ENCODE measurements at places on chromosomes 6 and 20.

DNA sequence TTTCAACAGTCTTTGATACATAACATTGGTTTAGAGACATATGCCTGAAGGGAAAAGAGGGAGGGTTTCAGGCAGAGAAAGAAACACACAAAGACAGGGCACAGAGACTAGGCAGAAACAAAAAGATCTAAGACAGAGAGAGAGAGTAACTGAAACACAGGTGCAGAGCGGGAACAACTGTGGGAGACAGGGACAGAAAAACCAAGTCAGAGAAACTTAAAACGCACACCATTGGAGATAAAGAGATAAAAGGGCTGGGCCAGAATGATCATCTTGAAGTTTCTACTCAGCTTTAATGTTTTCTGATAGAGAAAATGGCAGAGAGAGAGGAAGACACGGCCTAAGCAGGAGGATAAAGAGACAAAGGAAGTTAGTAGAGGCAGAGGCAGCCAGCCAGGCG, 11.8 kb downstream of the UNC5CL start:
- H3K36me3 ChIP-seq: no peaks in the 10 kb centered on the region
- H3K27ac ChIP-seq: peak overlapping the region; percentile 85
- H3K27me3 ChIP-seq: no peaks in the 10 kb centered on the region
- H3K4me1 ChIP-seq: peaks cover 4% of the 10 kb centered on the region
- peak overlapping the region; percentile 44 for H3K4me3 ChIP-seq

- no peak overlapping the region for H3K4me3 ChIP-seq
- no peaks in the 10 kb centered on the region for H3K4me1 ChIP-seq
- DNase-seq: no peak
- H3K27ac ChIP-seq: no peak overlapping the region
- H3K27me3 ChIP-seq: no peaks in the 10 kb centered on the region
Observed at GRCh38 chr6:114432400-114432799, 89.6 kb upstream of the HS3ST5 start.

GRCh38 chr6:140041056-140041455, 666.6 kb upstream of the CITED2 start:
- H3K27me3 ChIP-seq: no peaks in the 10 kb centered on the region
- no peaks in the 10 kb centered on the region for H3K36me3 ChIP-seq
- DNase-seq: no peak

- no peaks in the 10 kb centered on the region for H3K4me1 ChIP-seq
- no peaks in the 10 kb centered on the region for H3K27me3 ChIP-seq
- H3K36me3 ChIP-seq: no peaks in the 10 kb centered on the region
- H3K4me3 ChIP-seq: no peak overlapping the region
- H3K27ac ChIP-seq: no peak overlapping the region
Observed at GRCh38 chr6:130578713-130579112, 212.9 kb downstream of the TMEM200A start.

GRCh38 chr20:1493536-1493935, 2.3 kb upstream of the SIRPB2 start:
- no peaks in the 10 kb centered on the region for H3K4me1 ChIP-seq
- no peaks in the 10 kb centered on the region for H3K36me3 ChIP-seq

GRCh38 chr6:43428112-43428570, 800 bp downstream of the ABCC10 start:
- DNase-seq: no peak
- H3K27ac ChIP-seq: peak overlapping the region; percentile 42
- H3K4me1 ChIP-seq: peaks cover 6% of the 10 kb centered on the region
- H3K27me3 ChIP-seq: no peaks in the 10 kb centered on the region
- no peaks in the 10 kb centered on the region for H3K36me3 ChIP-seq
- H3K4me3 ChIP-seq: peak overlapping the region; percentile 79

- H3K27me3 ChIP-seq: no peaks in the 10 kb centered on the region
Observed at GRCh38 chr6:26044140-26045064, 42.8 kb upstream of the HFE start.

- H3K27me3 ChIP-seq: no peaks in the 10 kb centered on the region
- no peak for DNase-seq
- no peak overlapping the region for H3K27ac ChIP-seq
- no peaks in the 10 kb centered on the region for H3K36me3 ChIP-seq
- no peaks in the 10 kb centered on the region for H3K4me1 ChIP-seq
- no peak overlapping the region for H3K4me3 ChIP-seq
Observed at GRCh38 chr6:142935553-142936517, 9.1 kb downstream of the HIVEP2 start.

GRCh38 chr6:156793200-156793599, 16.0 kb downstream of the ARID1B start:
- H3K27me3 ChIP-seq: no peaks in the 10 kb centered on the region
- no peak overlapping the region for H3K27ac ChIP-seq
- peaks cover 31% of the 10 kb centered on the region for H3K4me1 ChIP-seq

DNA sequence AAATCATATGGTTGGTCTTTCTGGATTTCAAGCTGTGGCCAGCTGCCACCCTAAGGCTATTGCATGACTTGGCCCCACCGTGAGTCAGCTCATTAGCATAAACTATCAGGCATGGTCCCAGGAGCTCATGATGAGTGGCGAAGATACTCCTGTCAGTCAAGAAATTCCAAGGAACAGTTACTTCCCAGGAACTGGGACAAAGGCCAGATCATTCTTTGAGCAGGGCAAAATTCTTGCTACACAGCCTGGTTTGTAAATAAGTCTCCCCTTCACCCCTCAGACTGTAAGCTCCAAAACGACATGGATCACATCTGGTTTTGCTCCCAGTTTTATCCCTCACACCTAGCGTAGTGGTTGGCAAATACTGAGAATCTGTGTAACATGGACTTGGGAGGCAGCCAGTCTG, 33.0 kb upstream of the KIAA1586 start:
- DNase-seq: no peak
- no peak overlapping the region for H3K27ac ChIP-seq
- no peaks in the 10 kb centered on the region for H3K27me3 ChIP-seq

DNA sequence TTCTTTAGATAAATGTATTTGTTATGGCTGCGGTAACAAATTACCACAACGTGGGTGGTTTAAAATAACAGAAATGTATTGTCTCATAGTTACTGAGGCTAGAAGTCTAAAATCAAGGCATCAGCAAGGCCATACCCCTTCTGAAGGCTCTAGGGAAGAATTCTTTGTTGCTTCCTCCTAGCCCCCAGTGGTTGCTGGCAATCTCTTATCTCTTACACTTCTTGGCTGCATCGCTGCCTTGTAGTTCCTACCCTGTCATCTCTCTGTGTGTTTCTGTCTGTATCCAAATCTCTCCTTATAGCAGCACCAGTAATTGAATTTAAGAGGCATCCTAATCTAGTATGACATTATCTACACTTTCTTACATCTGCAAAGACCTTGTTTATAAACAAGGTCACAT, 534.7 kb downstream of the PHF3 start:
- no peaks in the 10 kb centered on the region for H3K4me1 ChIP-seq
- no peak overlapping the region for H3K4me3 ChIP-seq
- H3K36me3 ChIP-seq: no peaks in the 10 kb centered on the region

- no peaks in the 10 kb centered on the region for H3K36me3 ChIP-seq
- H3K27me3 ChIP-seq: no peaks in the 10 kb centered on the region
- no peaks in the 10 kb centered on the region for H3K4me1 ChIP-seq
- no peak overlapping the region for H3K27ac ChIP-seq
- no peak for DNase-seq
Observed at GRCh38 chr6:13541496-13541895, 32.9 kb upstream of the SIRT5 start.

GRCh38 chr6:146892613-146893401, 294.0 kb downstream of the ADGB start:
- H3K4me3 ChIP-seq: no peak overlapping the region
- no peaks in the 10 kb centered on the region for H3K27me3 ChIP-seq
- no peaks in the 10 kb centered on the region for H3K36me3 ChIP-seq

DNA sequence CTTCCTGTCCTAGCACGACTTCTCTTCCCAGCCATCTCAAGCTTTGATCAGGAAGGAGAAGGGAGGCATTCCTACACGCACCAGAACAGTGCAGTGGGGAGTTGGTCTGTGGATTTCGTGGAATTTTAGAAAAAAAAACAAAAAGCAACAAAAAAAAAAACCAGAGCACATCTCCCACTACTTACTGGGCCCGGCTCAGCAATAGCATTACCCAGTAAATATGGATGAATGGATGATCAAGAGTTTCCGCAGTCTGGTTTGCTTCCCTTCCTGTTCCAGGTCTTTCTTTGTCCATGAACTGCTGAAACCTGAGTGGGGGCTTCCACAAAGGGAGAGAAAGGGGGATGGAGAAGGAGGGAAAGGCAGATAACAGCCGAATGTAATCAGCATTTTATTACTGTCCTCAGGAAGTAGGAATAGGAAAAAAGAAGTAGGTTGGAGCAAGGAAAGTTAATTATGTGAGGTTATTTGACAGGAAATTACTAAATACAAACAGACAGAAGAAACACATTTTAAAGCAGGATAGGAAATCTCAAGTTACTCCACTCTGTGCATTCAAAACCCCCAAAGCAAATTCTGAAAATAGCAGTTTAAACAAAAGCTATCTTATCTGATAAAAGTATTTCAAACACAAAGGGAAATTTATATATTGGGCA, 349.0 kb downstream of the PRL start:
- peaks cover 14% of the 10 kb centered on the region for H3K4me1 ChIP-seq
- DNase-seq: no peak

DNA sequence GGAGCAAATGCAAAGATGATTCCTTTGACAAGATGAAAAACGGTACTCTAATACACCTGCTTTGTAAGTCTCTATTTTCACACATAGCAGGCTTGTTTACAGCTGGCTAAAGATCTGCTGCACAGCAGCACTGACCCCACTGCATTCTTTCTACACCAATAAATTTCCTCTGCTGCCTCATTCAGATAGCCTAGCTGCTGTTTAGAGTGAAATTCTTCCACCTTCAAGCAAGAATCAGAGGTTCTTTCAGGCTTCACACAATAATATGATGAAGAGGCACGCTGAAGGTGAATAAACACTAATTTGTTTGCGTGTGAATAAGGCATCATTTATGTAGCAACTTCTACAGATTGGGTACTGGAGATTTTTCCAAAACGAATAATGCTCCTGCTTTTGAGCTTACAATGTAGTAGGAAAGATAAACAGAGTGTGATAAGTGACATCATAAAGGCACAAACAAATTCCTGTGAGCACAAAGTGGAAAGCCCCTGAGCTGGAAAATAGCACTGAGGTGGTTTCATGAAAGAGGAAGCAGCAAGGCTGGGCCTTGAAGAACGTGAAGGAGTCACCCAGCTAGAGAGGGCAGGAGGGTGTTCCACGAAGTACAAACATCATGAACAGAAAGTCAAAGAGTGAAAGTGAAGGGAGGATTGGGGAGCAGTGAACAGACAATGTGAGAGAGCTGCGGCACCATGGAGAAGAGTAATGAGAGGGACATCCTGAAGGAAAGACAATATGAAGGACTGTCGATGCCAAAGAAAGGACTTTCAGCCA, 543.4 kb downstream of the CD83 start:
- no peak for DNase-seq
- H3K36me3 ChIP-seq: no peaks in the 10 kb centered on the region
- no peaks in the 10 kb centered on the region for H3K27me3 ChIP-seq
- H3K4me1 ChIP-seq: peaks cover 2% of the 10 kb centered on the region

GRCh38 chr6:123962508-123962907, 158.8 kb downstream of the NKAIN2 start:
- no peak for DNase-seq
- no peaks in the 10 kb centered on the region for H3K4me1 ChIP-seq
- H3K36me3 ChIP-seq: no peaks in the 10 kb centered on the region
- no peak overlapping the region for H3K4me3 ChIP-seq
- no peak overlapping the region for H3K27ac ChIP-seq

DNA sequence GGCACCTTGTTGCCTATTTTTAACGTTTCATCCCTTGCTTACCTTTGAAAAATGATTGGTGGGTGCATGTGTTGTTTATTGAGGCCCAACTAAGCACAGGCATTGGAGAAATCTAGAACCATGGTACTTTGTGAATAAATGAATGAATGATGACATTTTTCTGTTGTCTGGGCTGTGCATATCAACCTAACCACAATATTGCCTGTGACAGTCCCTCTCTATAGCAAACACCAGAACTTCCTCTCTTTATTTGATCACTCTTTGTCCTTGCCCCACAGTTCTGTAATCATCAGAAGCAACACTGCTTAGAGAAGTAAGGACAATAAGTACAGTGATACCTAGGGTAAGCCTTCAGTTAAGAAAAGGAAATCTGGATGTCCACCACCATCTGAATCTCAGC, 75.1 kb downstream of the TBC1D7 start:
- H3K27ac ChIP-seq: no peak overlapping the region
- no peaks in the 10 kb centered on the region for H3K27me3 ChIP-seq
- H3K4me1 ChIP-seq: no peaks in the 10 kb centered on the region
- no peak overlapping the region for H3K4me3 ChIP-seq
- no peaks in the 10 kb centered on the region for H3K36me3 ChIP-seq

GRCh38 chr20:19223640-19224039, 11.2 kb downstream of the SLC24A3 start:
- no peak overlapping the region for H3K4me3 ChIP-seq
- no peaks in the 10 kb centered on the region for H3K27me3 ChIP-seq
- H3K4me1 ChIP-seq: no peaks in the 10 kb centered on the region
- no peak for DNase-seq
- H3K27ac ChIP-seq: no peak overlapping the region

DNA sequence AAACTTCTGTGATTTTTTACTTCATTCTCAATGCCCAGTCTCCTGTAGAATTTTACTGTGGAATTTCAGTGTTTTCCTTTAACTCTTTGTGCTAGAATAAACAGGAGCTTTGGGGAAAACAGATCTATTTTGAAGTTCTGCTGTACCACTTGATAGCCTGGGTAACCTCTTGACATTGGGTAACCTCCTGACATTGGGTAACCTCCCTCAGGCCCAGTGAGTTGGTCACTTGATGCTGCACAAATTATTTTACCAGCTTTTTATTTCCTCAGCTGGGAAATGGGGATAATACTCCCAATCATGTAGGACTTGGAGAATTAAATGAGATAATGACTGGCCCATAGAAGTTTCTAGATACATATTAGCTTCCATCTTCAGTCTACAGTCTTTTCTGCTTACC, 137.3 kb upstream of the TOP1 start:
- no peaks in the 10 kb centered on the region for H3K36me3 ChIP-seq
- no peaks in the 10 kb centered on the region for H3K27me3 ChIP-seq
- no peak for DNase-seq

- no peak overlapping the region for H3K27ac ChIP-seq
- H3K4me3 ChIP-seq: no peak overlapping the region
- no peaks in the 10 kb centered on the region for H3K27me3 ChIP-seq
- DNase-seq: no peak
Observed at GRCh38 chr6:6503191-6503590, 85.3 kb upstream of the LY86 start.

GRCh38 chr6:11810039-11810541, 31.5 kb upstream of the ADTRP start:
- H3K27me3 ChIP-seq: no peaks in the 10 kb centered on the region
- H3K36me3 ChIP-seq: no peaks in the 10 kb centered on the region
- DNase-seq: peak; percentile 84
- no peak overlapping the region for H3K4me3 ChIP-seq
- H3K4me1 ChIP-seq: peaks cover 9% of the 10 kb centered on the region

DNA sequence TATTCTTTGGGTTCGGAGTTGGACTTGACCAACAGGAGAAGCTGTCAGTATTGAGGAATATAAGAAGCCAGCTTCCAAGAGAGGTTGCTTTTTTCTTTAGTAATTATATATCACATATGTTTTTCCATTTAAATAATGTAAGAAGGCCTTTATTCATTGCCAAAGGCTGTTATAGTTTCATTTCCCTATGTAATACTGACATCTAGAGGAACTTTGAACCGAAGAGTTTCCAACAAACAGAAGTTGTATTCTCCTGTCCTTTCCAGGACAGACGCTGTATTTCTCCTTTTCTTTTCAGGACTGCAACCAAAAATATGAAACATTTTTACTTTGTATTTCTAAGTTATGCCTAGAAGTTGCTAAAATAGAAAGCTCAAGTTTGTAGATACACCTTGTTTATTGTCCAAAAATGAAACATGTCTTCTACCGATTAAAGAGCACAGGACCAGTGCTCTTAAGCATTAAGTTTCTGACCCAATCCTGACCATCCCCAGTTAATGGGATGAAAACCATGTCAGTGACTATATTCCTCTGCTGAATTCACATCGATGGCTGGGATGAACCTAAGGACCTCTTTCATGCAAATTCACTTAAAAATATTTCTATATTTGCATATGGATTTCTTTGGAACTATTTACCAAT, 55.1 kb downstream of the MYLK4 start:
- H3K4me3 ChIP-seq: no peak overlapping the region
- H3K4me1 ChIP-seq: no peaks in the 10 kb centered on the region
- no peaks in the 10 kb centered on the region for H3K27me3 ChIP-seq
